ENCODE measurements at places on chromosomes 4 and X.

DNA sequence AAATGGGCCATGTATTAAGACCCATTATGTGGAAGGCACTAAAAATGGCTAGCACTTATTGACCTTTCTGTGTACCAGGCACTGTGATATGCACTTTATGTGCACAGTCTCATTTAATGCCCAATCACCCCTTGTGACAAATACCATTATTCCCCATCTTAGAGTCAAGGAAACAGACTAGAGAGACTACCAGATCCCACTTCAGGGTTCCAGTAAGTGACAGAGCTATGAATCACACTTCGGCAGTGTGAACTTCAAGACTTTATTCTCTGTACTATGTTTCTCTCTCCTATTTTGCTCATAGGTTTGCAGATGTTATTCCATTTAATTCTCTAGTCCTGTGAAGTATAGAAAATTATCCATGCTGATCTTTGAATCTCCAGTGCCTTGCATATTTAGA, 107.0 kb downstream of the NFKB1 start:
- DNase-seq: no peak

- no peak for DNase-seq
These were observed 5.6 kb downstream of the GAK start for GRCh38 chr4:926538-926937.

DNA sequence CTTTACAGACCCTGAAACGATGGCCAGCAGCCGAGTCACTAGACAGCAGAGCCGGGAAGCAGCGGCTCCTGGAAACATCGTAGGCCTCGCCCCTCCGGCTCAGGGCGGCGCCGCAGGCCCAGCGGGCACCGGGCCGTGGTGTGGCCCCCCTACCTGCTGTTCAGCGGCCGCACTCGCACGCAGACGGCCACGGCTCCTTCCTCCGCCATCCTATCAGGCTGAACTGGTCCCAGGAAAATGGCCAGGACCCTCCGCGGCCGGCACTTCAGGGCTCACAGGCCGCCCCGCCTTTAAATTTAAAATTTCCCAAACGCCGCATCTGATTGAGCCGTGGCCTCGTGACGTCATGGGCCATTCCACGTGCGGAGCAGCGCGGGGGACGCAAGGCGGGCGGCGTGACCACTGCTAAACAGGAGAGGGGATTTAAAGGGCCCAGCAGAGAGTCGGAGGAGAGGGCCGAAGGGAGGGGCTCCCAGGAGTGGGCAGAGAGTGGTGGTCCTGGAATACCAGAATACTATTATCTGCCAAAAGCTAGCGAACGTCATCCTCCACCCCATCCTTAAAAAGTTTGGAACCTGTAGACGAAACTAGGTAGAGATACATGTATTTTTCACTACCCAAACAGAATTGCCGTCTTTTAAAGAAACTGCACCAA, at the start of gene CENPE:
Gene CENPE, minus strand, starts transcription at position 233 of the 655 bp plus-strand sequence. Its CDS starts 24 bp downstream, at position 209.
- DNase-seq: peak; percentile 89

GRCh38 chr4:188295899-188296298, 156.7 kb downstream of the TRIML1 start:
- no peak for DNase-seq

DNA sequence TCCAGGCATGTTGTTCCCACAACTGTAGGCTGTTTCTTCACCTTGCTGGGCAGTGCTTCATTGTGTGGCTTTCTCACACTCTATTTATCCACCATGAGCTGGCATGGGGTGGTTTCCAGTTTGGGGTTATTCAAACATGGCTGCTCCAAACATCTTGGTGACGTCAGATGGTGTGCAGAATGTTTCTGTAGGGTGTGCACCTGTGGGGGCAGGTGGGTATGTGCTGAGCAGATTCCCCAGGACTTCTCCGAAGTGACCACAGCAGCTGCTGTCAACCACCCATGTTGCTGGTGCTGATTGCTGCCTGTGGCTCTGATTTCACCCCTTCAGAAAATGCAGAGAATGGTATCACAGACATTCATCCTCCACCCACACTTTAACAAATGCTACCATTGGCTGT, 5.0 kb upstream of the PSAPL1 start:
- no peak for DNase-seq

DNA sequence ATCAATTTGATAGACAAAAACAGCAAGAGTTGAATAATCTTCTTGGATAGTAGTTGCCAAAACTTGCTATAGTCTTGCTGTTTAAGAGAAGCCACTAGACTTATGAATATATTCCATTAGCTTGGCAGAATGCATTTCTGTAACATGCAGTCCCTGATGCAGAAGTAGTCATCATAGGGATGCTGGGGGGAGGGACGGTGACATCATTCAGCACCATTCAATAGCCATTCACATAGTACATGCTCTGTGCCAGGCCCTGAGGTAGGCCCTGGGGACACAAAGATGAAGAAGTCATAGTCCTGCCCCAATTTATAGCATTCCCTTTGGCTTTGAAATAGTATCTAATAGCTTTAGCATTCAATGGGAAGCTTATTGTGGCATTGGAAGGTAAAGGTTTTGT, 185.5 kb upstream of the AFF2 start:
- DNase-seq: no peak

DNA sequence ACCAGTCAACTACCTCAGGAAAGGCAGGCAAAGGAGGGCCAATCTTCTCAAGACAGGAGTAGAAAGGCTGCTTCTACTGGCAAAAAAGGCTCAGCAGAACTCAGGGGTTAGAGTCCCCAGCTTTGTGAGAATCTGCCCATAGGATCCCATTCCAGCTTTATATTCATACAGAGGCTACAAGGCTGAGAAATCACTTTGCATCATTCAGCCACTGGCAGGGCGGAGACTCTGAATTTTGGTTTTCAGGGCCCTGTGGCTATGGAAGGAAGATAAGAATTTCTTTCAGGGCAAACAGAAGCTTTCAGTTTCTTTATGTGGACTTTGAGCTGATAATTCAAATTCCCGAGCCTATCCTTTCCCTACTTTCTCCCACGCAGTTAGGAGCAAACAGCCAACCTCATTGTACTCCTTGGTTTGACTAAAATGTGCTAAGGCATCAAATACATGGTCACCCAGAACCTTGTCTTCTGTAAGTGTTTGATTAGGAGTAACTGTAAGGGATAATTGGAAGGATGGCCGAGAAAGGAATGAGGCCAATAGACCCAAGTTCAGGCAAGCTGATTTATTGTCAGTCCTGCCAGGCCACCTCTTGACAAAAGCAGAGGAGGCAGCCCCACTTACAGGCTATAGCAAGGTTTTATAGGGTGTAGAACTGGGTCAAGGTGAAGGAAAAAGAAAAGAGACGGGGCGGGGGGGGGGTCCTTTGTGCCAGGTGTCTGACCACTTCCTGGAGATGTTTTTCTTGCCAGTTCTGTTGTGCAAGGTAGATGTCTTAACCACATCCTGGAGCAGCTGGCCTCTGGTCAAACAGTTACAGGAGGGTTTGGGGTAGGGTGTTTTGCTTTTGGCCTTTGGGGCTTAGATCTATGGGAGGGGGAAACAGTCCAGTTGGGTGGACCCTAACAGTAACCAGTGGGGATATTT, 165.3 kb upstream of the PPP1R2C start:
- peak; percentile 70 for DNase-seq

- DNase-seq: peak; percentile 61
These were observed 82.2 kb downstream of the MAML3 start for GRCh38 chr4:140071806-140072205.

DNA sequence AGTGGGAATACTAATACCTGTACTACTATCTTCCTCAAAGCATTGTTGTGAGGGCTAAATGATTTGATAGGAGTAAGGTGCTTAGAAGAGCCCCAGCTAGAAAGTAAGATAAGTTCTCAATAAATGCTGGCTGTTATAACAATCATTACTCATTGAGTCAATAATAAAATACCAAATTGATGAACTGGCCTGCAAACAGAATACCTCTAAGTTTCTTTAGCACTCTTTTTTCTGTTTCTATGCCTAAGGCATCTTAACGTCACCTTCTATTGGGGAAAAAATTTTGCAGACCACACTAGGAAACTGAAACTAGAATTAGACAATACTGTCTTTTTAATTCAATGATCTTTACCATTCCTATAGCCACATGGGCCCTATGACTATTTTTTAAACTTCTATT, 1.2 kb downstream of the CLTRN start:
- no peak for DNase-seq

DNA sequence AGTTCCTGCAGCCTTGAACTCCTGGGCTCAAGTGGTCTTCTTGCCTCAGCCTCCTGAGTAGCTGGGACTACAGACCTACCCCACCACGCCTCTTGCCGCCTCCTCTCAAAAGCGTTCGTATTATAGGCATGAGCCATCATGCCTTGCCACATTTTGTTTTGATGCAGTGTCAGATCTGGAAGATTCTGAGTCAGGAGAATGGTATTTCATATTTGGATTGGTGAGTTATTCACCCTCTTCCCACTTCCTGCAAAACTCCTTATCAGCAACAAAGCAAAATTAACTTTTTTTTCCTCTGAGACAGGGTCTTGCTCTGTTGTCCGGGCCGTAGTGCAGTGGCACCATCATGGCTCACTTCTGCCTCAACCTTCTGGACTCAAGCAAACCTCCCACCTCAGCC, 29.6 kb downstream of the REST start:
- no peak for DNase-seq

DNA sequence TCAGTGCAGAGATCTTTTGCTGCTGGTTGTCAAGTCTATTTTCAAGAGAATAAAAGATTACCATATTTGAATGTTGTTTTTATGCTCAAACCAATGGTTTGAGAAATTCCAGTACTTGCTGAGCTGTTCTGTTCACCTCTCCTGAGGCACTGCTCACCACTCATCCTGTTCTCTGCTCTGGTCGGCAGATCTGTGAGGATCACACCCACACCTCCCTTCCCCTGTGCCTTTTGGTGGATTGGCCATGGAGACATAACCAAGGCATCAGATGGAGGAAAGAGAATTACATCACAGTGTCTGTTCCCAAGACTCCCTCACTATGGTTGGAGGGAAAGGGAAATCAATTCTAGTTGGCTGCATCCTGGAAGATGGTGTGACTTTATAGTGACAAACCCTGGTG, 391.6 kb downstream of the ARHGAP24 start:
- no peak for DNase-seq

- no peak for DNase-seq
These were observed 10.7 kb downstream of the TENT5D start for GRCh38 chrX:80430826-80431504.

- DNase-seq: peak; percentile 24
These were observed 691 bp upstream of the USP46 start for GRCh38 chr4:52659722-52660261.

DNA sequence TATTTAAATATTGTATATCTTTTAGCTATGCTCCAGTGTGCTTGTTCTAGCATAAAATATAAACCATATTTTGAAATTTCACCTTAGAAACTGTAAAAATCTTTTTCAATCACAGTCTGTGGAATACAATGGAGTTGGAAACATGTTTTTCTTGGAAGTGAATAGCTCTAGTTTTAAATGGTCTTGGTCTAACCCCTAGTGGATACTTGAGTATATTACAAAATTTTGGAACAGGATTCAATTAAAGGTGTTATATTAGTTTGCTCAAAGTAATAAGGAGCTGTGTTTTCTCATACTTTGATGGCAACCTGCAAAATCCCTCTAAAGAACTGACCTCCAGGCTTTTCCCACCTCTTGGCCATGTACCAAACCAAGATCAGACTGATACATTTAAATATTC, 48.2 kb downstream of the STK26 start:
- DNase-seq: no peak

DNA sequence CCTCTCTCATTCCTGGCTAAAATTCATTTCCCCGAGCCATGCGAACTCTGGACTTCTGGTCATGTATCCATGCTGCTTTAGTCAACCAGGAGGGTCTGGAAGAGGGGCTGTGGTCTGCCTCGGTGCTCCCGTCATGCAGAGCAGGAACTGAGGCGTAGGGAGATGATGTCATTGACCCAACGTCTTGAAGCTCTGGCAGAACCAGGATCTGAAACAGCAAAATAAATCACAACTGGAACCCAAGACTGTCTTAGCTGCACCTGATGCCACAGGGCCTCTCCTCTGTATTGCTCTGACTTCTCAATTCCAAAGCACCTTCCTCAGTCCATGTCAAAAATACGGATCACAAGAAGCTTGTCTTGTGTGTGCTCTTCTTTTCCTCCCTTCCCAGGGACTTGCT, 131.0 kb upstream of the LDB2 start:
- DNase-seq: no peak

- no peak for DNase-seq
These were observed 5.6 kb upstream of the KLHL2 start for GRCh38 chr4:165201806-165202205.

GRCh38 chr4:152965611-152966010, 29.5 kb downstream of the FHDC1 start:
- DNase-seq: no peak

GRCh38 chr4:89752932-89753598, 83.9 kb downstream of the SNCA start:
- DNase-seq: no peak

DNA sequence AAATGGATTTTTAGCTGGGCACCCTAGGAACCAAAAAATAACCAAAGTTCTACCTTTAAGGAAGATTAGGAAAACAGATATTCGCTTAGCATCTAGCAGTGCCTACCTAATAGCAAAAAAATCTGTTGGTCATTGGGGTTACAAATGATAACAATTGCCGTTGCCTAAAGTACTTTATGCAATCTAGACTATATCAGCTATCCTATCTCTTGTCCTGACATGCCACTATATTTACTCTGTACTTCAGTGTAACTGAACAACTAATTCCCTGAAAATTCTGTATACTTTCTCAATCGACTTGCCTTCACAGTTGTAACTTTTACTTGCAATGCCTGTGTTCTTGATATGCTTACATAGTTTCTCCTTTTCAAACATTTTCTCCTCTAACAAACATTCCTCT, 282.9 kb upstream of the PCDH7 start:
- DNase-seq: no peak

DNA sequence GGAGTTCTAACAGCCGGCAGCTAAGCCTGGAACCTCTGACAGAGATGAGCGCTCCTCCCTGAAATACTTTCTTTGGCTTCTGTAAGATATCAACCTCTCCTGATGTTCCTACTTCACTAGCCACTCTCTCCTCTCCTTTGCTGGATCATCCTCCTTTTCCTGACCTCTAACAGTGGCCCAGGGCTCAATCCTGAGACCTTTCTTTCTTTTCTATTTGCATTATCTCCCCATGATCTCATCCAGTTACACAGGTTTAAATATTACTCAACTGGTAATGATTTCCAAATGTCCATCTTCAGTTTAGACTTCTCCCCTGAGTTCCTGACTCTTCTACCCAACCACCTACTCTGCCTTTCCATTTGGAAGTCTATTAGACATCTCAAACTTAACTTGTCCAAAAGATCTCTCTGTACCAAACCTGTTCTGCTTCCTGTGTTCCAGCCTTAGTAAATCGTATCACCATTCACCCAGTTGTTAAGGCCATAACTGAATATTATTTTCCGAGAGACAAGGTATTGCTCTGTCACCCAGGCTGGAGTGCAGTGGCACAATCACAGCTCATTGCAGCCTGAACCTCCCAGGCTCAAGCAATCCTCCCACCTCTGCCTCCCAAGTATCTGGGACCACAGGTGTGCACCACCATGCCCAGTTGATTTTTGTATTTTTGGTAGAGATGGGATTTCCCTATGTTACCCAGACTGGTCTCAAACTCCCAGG, 41.1 kb downstream of the RFC1 start:
- DNase-seq: no peak

GRCh38 chr4:175330652-175331051, 412.5 kb downstream of the ADAM29 start:
- DNase-seq: no peak

- DNase-seq: no peak
These were observed 63.8 kb downstream of the GPRIN3 start for GRCh38 chr4:89243733-89244252.

All from CD4-positive, alpha-beta T cell treated with Interleukin-10 for 1 hour (primary cell).